ENCODE measurements at places on chromosomes 13 and 19. TPM values are rescaled to one million over a fixed set of nuclear protein-coding genes. Genes with fewer than 3 reads are reported as not detected.

Gene MAST3
- 2.1 TPM for total RNA-seq

Gene OVOL3
- total RNA-seq: 0.78 TPM

Gene BSG
- total RNA-seq: 703 TPM

Gene C19orf73
- 2.4 TPM for total RNA-seq

Gene LDLR
- total RNA-seq: 21.7 TPM

Gene BRCA2
- 3.7 TPM for total RNA-seq

Gene SYNGR4
- total RNA-seq: 4.6 TPM

Gene FXYD5
- 196 TPM for total RNA-seq

Gene ONECUT3
- not detected for total RNA-seq

Gene SLC46A3
- total RNA-seq: 1.4 TPM

Gene FFAR1
- total RNA-seq: not detected
